HepG2 (cell line): ENCODE measurements at places on chromosomes 13 and 19. TPM values are rescaled to one million over a fixed set of nuclear protein-coding genes. Genes with fewer than 3 reads are reported as not detected.

DNA sequence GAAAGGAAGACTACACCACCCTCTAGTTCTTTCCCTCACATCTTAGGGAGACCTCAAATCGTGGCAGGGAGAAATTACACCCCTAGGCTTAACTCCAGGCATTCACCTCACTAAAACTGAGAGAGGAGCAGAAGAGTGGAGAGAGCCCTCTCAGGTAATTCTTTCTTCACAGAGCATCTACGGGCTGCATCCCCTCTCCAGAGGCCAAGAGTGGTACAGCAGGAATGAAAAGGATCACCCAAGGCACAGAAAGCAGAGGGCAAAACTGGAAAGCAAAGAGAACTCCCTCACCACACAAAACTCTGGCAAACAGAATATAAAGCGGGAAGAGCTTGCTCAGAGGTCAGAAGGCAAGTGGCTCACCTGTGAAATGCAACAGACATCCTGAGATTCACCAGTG is 661.2 kb downstream of the TBC1D4 start:
- DNase-seq = no peak

KIR3DL1 gene
- polyA plus RNA-seq = not detected in 2 replicates

DNA sequence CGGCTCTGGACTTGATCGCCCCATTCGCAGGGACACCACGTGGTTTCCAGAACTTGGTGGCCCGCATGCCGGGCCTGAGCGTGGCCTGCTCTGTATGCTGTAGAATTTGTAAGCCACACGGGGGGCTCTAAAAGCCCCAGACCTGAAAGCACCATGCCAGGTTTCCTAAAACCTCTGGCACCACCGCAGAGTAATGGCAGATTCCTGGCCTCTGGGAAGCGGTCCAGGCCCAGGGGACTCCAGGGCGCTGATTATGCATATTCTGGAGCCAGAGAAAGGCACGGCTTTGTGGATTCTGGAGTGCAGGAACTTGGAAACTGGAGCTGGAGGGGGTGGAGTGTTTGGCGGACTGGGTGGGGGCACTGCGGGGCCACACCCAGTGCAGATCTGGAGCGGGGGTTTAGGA is 3.7 kb downstream of the FTL start:
- no peak for DNase-seq

DNA sequence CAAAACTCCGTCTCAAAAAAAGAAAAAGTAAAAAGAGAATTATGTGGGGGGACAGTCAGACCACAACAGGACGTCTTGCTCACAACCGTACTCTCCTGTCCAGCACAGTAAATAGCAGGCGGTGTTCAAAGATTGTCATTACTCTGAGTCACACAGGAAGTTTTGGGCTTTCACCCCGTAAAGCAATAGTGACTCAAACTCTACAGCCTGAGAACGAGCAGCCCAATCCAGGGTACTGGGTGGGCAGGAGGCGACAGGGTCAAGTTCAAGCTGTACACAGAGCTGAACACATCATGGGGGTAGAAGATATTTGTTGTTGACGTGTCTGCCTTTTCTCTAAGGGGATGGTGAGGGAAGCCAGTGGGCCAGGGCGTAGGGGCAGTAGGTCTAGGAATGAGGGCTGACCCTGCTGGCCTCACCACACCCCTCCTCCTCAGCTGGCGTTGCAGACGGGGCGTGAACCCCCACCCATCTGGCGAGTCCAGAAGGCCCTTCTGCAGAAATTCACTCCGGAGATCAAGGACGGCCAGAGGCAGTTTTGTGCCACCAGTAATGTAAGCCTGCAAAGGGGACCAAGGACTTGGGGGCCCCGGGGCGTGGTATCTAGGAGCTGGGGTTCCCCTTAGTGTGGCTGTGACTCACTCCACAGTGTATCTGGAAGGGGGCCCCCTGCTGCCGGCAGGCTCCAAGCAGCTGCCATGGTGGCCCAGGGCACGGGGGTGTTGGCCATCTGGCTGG is 23.3 kb downstream of the PRR12 start:
- DNase-seq = peak; percentile 51

ZNF682 gene
- polyA plus RNA-seq = 2.0 and 2.1 TPM in 2 replicates
